NCI-H748 treated with DMSO at 0.1 percent for 48 hours (cell line): ENCODE measurements at places on chromosomes 6 and 20.

- no peak for DNase-seq
Measured at GRCh38 chr20:19098806-19099578, 113.5 kb upstream of the SLC24A3 start.

DNA sequence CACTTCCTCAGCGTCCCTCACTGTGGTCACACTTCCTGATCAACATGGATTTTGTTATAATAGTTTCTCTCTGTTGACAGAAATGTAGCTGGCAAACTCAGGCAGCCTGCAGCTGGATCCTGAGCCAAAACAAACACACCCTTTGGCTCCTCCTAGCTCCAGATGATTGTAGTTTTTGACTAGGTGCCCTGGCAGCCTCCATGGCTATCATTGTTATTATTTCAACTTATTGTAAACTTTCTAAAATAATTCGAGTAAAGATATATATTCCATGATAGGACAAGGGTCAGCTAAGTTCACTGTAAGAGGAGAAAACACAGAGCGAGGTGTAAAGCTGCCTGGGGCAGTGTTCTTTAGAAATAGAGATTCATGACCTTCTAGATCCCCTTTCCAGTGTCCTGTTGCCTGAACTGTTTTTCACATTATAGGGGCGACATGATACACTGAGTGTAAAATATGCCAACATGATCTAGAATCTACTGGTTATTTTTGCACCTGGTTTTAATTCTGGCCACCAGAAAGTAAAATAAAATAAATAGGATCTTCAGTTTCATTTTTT, 98.2 kb upstream of the HDGFL1 start:
- DNase-seq: peak; percentile 95

- DNase-seq: peak; percentile 50
Measured at GRCh38 chr20:8431538-8432434, 299.7 kb downstream of the PLCB1 start.

DNA sequence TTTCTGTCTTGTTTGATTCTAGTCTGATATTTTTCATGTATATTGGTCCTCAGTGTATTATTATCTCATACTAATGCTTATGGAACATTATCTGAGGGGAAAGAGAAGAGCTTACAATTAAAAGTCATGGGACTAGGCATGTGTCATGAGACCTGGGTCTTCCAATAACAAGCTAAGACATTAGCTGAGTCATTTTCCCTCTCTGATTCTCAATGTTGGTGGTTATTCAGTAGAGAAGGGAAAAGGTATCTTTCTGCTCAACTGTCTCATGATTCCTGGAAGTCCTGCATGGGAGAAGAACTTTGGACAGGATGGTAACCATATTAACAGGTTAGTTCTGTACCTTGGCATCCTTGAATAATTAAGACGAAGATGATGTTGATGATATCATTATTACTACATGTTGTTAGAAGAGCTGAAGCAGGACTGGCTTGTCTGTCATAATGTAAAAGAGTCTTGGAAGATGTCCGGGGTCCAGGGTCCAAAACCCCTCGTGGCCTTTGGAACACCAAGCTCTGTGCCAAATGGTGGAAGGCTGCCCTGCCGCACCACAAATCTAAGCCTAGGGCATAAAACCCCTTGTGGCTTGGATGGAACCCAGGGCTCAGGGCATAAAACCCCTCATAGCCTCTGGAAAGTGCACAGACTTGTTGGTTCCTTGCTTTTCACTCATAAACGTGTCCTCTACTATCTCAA, 19.1 kb downstream of the TRIM38 start:
- no peak for DNase-seq

DNA sequence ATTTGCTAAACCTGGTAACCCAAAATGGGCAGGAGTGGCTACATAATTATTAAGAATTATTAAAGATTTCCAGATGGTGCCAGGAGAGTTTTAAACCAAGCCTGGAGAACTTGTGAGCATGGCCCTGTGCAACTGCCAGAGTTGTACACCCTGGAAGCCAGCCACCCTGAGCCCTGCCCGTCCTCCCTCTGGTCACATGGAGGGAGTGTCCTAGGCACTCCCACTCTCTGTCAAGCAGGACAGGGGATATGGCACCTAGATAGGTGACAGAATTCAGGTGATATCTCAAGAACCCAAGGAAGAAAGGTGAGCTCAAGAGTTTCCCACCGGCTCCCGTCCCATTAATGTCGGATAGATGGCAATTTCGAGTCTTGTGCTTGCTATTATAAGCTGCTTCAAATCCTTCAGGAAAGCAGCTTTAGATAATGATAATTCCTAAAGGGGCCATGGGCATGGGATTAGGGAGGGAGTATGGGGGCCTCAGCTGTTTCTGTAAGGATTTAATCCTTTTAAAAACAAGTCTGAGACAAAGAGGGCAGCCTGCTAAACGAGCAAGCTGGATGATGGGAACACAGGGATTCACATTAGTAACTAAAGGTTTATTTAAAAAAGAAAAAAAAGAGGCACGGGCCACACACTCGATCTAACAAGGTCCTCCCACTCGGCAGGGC, 169.1 kb downstream of the BMP7 start:
- no peak for DNase-seq

GRCh38 chr6:37570482-37571133, 70.9 kb upstream of the CCDC167 start:
- no peak for DNase-seq

- DNase-seq: no peak
Measured at GRCh38 chr6:110822249-110822648, 7.0 kb upstream of the CDK19 start.

GRCh38 chr6:85389151-85389797, 60.6 kb upstream of the NT5E start:
- DNase-seq: no peak

DNA sequence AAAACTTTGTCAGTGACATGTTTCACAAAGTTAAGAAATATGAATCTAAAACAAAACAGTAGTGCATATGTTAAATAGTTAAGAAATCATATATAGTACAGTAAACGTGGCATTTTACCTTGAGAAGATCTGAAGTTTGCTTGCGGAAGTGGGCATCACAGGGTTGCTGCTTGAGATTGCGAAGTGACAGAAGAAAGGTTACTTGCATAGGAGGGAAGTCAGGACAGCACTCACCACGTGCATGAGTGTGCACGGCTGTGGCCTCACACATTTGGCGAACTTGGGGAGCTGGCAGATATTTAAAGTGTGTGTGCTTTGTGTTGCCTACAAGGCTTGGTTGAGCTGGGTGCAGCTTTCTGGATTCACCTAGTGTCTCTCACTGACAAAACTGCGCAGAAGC, 431.5 kb upstream of the ARID1B start:
- no peak for DNase-seq

DNA sequence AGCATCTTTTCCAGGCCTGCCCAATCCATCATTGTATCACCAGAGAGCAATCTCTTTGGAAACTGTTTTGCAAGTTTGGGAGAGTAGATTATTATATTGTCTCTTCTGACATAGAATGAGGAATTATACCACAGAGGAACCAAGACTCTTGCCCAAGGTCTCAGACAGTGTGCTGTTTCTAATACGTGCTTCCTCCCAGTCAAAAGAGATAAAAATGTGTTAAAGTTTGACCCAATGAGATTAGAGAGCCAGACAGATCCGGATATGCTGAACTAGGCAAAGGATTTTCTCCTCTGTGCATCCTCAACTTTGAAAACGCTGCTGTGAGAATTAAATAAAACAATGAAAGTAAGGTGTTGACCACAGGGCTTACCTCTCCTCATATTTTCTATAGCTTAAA, 18.6 kb upstream of the NT5E start:
- DNase-seq: no peak

- no peak for DNase-seq
Measured at GRCh38 chr6:15715060-15715459, 52.2 kb upstream of the DTNBP1 start.

GRCh38 chr20:26163890-26164289, 467.2 kb upstream of the ZNF337 start:
- no peak for DNase-seq

DNA sequence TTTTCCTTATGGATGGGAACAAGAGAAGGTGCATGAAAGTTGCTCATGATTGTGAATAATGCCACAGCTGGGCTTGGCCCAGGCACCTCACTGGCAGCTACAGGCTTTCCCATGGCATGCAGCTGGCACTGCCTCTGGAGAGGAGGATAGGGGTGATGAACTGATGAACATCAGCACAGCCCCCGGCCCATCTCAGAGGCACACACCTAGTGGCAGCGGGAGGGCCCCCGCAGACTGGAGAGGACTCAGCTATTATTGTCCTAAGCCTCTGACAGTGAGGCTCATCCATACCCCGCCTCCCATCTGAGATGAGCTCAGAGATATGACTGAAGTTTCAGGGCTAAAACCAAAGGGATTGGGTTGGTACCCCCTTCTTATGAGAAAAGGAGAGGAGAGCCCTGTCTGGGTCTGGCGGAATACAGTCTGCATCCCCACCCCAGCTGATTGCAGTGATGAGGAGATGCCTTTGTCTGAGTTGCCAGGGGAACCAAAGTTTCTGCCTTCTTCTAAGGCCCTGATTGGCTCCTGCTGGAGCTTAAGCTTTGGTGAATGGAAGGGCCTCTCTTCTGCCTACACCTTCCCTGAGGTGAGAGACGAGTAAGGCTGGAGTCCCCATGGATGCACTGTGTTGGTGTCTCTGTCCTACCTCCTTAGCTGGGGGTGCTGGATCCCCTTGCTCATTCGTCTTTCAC, 27.6 kb upstream of the EPB41L1 start:
- no peak for DNase-seq

- DNase-seq: no peak
Measured at GRCh38 chr20:1436263-1436662, 30.4 kb downstream of the NSFL1C start.

DNA sequence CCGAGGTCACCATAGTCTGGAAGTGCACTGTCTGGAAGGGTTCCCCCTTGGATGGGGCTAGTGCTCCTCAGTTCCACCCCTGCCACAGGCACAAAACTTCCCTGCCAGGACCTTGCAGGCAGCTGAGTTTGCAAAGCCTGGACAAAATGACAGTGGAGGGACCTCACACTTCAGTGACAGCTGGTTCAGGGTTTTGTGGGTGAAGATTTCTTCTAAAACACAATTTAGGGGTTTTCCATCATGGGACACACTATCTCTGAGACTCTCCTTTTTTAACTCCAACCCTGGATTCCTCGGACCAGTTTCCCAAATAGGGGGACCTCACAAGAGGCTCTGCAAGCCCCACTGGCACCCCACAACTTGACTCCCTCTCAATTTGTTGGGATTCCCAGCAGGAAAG, 33.6 kb upstream of the PREX1 start:
- no peak for DNase-seq

DNA sequence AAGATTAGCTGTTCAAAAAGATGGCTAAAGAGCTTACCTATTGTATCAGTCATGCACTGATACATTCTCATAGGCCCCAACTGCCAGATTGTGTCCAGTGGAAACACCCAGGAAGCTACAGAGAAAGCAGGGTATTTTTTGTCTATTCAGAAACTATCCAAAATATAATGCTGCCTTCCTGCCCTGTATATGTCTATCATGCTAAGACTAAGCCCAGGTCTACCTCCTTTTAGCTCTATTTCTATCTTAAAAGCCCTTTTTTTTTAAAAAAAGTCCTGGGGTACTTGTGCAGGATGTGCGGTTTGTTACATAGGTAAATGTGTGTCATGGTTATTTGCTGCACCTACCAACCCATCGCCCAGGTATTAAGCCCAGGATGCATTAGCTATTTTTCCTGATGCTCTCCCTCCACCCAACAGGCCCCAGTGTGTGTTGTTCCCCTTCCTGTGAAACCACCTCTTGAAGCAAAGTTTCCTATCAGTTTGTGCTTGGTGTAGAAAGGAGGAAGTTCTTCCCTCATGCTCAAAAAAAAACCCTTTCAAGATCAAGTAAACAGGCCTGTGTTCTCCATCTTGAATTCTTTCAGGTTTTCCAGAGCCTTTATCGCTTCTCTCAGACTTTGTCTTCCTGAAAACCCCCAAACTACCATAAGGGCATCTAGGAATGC, 514 bp downstream of the DEFB129 start:
- no peak for DNase-seq

DNA sequence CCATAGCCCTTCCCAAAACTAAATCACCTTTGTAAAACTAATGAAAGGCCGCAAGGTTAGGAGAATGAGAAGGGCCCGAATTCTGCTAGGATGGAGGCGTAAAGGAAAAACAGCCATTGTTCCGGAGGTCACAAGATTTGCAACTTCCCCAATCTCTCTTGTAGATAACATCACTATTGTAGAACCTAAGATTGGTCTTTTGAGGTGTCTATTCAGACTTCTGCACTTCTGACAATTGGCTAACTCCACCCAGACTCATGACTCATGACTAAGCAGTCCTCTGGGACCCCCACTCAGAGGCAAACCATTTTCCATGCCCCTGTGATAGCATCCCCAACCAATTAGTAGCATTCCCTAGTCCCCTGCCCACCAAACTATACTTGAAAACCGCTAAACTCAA, 210.5 kb upstream of the SHLD1 start:
- no peak for DNase-seq

GRCh38 chr6:89411145-89412070, 665 bp downstream of the RRAGD start:
- DNase-seq: no peak

GRCh38 chr6:122696079-122696478, 83.4 kb upstream of the FABP7 start:
- DNase-seq: no peak

DNA sequence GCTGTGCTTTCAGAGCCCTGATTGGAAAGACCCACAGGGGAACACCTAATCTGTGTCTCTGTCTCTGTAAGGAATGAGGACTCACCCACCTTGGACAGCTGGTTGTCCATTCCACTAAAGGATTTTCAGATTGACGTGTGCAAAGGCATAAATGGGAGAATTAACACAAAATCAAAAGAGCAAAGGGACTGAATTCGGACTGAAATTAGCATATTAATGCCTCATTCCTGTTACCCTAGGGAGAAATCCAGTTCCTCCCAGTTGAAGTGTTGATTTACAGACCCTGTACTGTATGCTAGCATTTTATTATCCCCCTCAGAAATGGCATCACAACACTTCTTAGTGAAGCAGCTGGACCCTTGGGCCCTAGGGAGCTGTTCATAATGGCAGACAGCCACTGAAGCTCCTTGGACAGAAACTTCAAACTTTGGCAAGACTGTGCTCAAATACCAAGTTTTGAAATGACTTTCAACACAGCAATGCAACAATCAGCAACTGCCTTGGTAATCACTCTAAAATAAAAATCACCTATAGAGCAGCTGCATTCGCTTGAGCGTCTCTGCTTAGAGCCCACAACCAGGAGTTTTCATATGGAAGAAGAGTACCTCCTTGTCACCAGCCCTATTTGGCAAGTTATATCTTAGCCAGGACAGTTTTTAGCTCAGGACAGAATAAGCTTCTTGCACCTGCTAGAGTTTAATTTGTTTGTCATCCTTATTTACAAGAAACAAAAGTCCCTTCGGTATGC, 118.1 kb downstream of the TRDN start:
- DNase-seq: no peak
